GM04504 (cell line): ENCODE measurements at places on chromosomes 11 and 22.
A peak's percentile ranks its signal among the peaks of the same experiment; 100 is the strongest.

DNA sequence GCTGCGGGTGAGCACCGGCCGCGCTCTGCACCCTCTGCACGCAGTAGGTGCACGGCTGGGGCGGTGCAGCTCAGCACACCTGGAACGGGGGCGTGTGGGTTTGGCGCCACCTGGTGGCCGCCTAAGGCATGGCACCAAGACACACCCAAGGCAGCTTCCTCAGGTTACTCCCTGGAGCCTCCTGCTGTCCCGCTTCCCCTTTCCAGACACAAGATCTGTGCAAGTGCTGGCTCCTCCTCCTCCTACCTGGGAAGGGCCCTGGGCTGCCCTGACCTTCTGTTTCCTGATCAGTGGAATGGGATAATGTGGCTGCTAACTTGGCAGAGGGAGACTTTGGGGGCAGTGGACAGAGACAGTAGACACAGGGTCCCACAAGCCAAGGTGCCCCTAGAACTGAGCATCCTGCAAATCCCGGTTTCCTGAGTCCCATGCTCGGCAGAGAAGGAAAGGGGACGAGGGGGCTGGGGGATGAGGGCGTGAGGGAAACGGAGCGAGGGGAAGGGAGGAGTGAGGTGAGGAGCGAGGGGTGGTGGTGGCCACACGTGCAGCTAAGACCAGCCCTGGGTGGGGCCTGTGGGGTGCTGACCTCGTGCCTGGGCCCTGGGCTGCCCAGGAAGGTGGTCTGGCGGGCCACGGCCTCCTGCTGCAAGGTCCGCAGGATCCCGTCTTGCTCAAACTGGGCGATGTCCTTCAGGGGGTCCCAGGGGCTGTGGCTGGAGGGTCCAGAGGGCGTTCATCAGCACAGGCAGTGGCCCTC, 34.8 kb upstream of the CARS1 start:
- DNase-seq: peak; percentile 19

GRCh38 chr11:12207384-12208150, 97.2 kb downstream of the MICAL2 start:
- DNase-seq: no peak

- no peak for DNase-seq
These were observed 20.6 kb downstream of the IFT27 start for GRCh38 chr22:36755316-36755715.

DNA sequence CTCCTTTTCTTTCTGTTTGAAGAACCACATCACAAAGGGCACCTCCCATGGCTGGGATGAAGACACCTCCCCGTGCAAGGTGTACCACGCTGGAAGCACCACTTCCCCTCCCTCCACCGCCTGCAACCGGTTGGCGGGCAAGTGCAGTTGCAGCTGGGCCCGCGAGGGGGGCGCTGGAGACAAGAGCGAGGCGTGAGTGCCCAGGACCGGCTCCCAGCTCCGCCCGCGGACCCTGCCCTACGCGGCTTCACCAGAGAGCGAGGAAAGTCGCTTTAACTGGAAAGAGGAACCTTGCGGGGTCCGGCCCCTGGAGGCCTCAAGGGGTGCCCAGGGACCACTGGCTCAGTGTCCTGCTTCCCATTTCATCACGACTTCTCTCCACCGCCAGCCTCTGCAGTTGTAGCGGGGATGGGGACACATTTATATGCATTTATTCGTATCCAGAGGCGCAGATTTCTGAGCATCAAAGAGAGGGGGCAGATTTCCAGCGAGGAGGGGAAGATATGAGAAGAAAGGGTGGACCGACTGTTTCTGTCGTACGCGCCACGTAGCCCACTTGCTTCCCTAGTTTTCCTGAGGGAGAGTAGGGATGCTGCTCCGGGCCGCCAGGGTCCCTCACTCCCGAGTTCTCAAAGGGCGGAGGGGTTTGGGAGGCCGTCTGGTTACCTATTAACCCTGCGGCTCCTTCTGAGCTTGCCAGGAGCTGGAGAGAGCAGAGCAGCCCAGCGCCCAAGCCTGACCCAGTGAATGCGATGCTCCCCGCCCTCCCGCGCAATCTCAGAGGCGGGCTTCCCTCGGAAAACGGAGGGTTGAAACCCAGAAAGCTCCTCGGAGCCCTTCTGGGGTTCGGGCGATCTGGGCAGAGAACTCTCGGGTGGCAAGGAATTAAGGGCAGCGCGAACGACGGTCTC, 3.5 kb downstream of the ESAM start:
- no peak for DNase-seq

DNA sequence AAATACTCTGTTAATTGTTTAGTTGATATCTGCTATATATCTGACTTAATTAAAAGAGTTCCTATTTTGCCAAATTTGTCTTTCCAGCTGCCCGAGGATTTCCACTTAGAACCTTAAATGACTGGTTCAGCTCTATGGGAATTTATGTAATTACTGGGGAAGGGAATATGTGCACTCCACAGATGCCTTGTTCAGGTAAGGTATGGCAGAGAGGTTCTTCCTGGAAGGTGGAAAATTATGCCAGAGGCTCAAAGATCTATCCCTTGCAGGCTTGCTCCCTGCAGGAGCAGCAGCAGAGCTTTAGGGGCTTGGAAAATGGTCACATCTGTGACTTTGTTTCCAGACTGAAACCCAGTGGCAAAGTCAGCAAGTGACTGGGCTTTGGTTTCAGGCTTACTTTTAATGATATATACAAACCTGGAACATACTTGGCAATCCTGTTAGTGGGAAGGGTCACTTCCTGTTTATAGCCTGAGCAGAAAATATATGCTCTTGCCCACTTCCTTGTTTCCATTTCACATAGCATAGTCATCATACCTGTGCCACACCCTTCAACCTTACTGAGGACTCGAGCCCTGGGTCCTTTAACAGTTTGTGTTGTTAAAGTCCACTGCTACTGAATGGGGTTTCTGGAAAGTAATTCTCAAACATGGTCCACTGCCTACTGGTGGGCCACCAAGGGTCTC, 23.7 kb downstream of the WBP2NL start:
- DNase-seq: no peak

DNA sequence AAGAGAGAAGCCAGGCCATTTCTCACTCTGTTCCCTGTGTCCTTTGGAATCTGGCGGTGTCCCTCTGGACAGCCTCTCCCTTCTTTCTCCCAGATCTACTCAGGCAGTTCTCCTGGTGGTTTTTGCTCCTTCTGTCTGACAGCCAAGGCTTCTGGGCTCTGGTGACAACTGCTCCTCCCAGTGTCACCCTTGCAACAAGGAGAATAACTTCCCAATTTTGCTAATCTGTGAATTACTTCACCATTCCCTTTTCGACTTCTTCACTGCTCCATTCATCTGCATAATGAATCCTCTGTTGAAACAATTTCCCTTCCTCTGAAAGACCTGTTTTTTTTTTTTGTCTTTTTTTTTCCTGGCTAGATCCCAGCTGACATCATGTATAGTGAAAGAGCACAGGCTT, 56.3 kb upstream of the PDE3B start:
- no peak for DNase-seq

DNA sequence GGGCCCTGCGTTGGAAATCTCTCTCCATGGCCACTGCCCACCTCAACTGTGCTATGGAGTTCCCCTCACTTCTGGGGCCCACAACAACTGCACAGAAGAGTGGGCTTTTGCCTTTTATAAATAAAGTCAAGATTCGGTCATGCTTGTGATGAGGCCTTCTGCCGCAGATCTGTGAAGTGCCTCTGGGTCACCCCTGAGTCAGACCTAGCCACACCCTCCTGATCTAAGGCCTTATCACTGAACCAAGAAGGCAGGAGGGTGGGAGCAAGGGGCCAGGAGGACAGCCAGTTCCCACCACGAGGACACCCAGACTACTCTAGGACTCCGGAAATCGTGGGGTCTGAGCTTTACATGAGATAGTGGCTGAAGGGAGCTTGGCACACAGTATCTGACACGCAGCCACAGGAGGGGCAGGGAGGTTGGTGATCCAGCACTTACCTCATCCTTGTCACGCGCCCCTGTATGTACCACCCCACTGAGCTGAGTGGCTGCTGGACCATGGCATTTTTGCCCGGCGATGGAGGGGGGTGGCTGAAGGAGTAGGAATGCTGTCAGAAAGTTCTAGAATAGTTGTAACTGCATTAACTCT, 115.7 kb downstream of the ABTB2 start:
- no peak for DNase-seq

- DNase-seq: no peak
These were observed 81.4 kb downstream of the RCN1 start for GRCh38 chr11:32172041-32172847.

- DNase-seq: no peak
These were observed 241.3 kb upstream of the NCAM1 start for GRCh38 chr11:112719736-112720525.

GRCh38 chr11:118104491-118104890, 17.7 kb upstream of the SMIM35 start:
- DNase-seq: no peak

- DNase-seq: no peak
These were observed 912 bp downstream of the KREMEN1 start for GRCh38 chr22:29073618-29074275.

DNA sequence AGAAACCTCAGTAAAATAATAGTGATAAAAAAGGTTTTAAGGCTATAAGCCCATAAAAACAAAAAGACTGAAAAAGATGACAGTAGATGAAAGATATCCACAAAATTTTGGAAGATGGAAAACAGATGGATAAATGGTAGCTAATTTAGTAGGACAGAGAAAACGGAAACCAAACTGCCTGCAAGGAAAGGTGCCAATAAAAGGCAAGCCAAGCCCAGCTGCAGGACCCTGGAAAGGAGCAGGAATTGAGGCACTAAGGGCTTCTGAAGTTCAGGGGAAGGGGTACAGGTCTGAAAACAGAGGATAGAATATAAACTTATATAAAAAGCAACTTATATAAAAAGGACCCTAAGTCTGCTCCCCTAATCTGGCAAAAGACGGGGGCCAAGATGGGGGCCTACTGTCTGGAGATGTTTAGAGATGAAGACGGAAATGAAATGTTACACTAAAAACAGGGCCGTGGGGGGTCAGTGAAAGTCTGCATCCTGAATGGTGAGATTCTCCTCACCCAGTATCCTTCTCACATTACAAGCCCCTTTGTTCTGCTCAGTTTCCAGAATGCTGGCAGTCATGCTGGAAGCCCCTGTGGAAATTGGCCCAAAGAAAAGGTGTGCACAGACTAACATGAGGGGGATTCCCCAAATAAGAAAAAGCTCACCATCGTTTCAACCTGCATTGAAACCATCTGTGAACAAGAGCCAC, 269.3 kb upstream of the PITPNB start:
- no peak for DNase-seq

DNA sequence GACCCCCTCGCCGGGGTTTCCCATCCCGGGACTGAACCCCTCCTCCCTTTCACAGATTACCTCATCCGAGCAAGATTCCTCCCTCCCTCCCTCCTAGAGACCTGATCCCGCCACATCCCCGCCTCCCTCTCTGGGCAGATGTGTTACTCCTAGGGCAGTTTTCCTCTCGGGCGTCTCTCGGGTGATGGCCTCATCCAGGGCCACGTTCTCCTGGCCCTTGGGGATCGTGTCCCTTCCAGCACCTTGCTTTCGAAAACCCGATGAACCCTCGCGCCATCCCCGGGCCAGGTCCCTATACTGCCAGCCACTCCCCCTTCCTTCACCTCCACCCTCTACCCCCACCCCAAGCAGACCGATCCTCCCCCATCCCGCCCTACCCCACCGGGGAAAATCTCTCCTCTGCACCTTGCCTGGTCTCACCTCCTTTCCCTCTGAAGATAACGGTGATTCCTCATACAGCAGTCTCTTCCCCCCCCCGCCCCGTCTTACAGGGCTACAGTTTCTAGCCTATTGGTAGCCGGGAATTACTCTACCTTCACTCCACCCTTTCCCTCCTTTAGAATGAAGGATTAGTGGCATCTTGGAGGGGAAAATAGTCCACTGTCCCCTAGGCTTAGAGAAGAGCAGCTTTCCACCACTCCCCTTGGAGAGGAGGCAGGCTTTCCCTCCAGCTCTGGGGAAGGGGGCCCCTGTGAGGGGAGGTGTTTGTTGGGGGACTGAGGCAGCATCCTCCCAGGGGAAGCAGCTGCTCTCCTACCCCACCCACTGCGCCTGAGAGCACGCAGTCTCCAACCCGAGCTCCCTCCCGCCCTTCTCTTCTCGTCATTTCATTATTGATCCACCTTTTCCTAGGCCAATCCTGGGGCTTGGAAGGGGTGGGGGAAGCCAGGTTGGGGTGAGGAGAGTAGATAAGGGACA, 1.2 kb downstream of the KMT2A start:
- DNase-seq: no peak

DNA sequence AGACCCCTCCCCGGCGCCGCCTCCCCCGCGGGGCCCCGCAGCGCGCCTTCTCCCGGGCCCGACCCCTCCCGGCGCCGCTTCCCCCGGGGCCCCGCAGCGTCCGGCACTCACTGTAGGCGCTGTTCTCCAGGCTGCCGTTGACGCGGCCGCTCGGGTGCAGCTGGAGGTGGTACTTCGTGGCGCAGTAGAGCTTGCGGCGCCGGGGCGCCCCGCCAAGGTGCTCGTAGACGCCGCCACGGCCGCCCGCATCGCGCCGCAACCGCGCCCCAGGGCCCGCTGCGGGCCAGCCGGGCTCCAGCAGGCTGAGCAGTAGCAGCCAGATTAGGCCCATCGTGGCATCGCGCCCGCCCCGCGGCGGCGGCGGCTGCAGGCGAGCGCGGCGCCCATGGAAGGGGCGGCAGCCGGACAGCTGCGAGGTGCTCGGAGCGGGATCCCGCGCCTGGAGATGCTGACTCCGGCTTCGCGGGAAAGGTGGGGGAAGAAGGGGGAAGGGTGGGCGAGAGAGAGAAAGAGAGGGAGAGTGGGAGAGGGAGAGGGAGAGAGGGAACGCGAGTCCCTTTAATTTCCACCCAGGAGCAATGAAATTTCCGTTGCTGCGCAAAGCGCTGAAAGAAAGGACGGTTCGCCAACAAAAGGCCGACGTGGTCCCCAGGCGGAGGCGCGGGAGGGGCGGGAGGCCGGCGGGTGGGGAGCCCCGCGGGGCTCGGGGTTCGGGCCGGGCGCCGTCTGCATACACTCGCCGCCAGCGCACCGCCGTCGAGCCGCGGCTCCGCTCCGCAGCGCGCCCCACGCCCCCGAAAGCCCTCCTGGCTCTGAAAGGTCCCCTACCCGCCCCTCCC, at the start of gene FGF3:
Gene FGF3, minus strand, starts transcription at position 814 of the 839 bp plus-strand sequence. Its CDS starts 483 bp downstream, at position 331.
- DNase-seq: no peak

GRCh38 chr22:36328635-36329253, 59.0 kb downstream of the MYH9 start:
- DNase-seq: peak; percentile 69
